Astrocyte of the cerebellum (primary cell): ENCODE measurements at places on chromosomes 2 and 18.
A peak's percentile ranks its signal among the peaks of the same experiment; 100 is the strongest.

DNA sequence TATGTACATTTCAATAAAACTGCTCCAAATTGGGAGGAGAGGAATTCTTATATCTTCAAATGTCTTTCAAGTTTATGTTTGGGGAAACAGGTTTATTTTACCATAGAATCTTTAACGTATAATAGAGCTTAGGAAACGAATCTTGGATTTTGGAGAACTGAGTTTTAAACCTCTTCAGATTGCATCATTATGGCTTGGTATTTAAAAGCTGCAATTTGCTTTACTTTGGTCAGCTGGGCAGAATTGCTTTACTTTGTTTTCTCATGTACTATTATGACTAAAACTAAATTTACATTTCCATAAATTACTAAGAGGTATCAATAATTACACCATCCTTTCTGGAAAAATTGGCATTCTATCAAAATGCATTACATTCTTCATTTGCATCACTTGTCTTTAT lies 54.6 kb downstream of the BAZ2B start:
- no peak for DNase-seq

DNA sequence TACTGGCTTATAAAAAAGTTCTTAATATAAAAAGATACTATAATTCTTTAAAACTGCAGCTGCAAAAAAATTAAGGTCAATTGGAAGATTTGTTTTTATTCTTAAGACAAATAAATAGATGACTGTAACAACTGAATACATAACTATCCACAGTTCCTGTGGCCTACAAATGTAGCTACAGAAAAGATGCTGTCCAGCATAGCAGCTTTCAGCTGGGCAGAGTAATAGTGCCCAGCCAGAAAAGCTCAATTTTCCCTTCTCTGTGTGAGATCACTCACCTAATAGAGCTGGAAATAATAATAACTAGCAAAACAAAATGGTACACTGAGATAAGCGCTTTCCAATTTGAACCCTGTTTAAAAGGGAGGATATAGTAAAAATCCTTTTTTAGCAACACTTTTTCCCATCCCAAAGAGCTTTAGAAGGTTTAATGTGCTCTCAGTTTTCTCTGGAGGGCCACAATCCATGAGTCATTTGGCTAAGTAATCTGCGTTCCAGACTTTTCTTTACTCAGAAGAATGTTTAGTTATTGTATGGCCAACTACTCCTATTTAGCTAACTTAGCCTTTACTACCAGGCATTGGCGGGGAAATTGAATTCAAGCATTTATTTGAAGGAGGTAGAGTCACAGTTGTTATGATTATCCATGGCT lies 158.1 kb upstream of the SLC39A10 start:
- no peak for DNase-seq

DNA sequence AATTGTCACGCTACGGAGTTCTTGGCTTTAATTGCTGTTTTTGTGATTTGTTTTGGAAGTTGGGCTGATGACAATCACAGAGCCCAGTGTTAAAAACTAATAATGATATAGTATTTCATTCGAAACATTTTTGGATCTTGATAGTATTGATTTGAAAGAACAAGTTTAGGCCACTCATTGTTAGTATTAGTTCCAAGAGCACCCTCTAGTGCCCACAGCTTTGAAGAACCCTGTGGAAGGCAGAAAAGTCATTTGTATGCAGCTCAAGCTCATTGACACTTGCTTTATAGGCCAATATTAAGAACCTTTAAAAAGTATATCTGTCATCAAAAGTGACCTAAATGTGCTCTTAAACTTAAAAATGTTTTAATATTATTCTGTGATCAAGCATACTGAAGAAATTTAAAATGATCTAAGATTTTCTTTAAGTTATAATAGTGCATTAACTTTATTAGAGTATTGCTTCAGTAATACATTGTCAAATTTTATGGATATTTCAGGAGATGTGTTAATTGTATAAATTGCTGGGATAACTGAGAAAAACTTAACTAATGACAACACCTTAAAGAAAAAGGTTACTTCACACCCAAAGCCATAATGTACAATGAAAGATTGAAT lies 191.0 kb downstream of the GRB14 start:
- DNase-seq, result peak; percentile 61

- no peak for DNase-seq
Measured at GRCh38 chr2:20603791-20604190, 47.1 kb downstream of the HS1BP3 start.

DNA sequence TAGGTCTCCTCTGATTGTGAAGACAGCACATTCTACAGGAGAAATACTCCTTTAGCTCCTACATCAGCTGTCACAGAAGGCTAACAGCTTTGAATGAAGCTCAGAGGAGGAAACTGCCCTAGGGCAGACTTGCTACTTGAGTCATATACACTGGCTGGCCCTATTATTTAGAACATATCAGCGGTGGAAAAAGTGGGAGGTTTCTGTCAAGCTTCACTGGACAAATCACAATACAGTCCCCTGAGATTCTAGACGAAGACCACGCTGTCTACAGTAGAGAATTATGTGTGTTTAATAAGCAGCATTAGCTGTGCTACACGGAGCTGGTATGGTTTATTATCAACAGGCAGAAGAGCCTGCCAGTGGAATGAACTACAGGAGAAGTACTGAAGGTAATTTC lies 230.9 kb upstream of the FSIP2 start:
- no peak for DNase-seq

GRCh38 chr18:45785134-45785533 lies 40.3 kb upstream of the SIGLEC15 start:
- no peak for DNase-seq

DNA sequence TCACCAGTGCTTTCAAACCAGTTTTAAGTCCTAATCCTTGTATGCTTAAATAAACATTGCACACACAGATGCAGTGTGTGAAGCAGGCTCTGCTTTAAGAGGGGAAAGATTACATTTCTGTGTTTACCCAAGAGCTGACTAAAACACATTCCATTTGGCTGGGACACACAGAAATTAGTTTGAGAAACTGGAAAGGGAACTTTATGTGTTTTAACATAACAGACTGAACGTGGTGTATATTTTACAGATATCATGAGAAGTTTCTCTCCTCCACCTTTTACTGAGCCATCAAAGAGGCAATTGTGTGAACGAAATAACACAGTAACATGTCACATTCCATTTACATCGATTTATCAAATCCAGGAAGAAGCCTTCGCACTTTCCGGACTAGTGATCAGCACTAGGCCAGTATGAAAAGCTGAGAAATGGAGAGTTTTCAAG lies 121.8 kb downstream of the MAIP1 start:
- peak; percentile 8 for DNase-seq

DNA sequence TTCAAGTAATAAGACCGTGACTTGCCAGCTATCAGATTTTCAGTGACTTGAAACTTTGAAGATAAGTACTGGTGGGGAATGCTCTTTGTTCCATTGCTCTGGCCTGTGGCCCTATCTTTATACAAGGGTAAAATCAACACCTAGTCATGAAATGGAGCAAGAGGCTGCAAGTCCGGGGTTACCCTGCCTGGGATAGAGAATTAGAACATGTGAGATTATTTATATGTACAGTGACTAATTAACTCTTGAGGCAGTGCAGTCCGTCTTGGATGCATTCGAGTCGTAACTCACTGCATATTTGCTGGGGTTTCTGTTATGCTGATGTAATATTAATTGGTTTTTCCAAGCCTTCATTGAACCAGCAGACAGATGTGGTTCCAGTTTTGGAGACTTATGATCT lies 105.8 kb upstream of the LYPD6 start:
- no peak for DNase-seq

GRCh38 chr2:171469176-171469575 lies 35.1 kb downstream of the DCAF17 start:
- DNase-seq, result peak; percentile 69

DNA sequence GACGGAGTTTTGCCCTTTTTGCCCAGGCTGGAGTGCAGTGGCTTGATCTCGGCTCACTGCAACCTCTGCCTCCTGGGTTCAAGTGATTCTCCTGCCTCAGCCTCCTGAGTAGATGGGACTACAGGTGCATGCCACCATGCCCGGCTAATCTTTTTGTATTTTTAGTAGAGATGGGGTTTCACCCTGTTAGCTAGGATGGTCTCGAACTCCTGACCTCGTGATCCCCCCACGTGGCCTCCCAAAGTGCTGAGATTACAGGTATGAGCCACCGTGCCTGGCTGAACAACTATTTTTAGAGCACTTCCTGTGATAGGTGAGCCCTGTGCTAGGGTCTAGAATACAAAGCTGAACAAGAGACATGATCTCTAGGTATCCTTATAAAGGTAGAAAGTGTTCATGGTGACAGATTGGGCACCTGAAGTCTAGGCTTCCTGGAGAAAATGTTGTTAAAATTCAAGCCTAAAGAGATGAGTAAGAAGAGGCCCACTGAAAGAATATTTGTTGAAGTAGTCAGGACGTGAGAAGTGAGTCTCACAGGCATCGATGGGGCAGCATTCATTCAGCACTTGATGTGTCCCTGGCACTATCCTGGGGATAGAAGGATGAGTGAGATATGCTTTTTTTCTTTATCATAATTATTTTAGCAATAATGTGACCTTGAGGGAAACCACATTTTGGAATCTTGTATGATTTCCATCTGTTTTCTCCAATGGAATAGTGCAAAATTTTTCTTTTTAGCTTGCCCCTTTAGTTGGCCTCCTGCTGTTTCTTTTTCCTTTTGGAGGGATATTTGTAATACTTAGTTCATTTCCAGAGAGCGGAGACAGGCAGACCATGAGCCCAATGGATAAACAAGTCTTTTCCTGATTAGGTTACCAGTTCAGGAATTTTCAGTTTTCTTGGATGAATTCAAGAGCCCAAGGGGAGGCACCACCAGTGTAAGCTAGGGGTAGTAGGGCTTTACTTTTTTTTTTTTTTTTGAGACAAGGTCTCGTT lies 5.1 kb downstream of the ZNF236 start:
- no peak for DNase-seq

DNA sequence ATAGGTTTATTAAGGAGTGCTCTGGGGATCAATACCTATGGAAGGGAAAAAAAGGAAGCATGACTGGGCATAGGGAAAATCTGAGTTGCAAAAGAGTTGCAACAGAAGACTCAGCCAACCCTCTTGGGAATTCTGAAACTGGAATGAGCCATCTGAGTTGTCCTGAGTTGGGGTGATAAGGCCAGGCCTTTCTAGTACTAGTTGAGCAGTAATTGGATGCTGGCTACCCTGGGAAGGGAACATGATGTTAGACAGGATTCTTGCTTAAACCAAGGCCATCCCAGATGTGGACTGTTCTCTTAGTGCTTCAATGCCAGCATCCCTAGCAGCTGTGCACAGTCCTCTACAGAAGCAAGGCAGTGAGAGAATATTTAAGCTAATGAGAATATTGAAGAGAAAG lies 348.8 kb upstream of the GULP1 start:
- no peak for DNase-seq

DNA sequence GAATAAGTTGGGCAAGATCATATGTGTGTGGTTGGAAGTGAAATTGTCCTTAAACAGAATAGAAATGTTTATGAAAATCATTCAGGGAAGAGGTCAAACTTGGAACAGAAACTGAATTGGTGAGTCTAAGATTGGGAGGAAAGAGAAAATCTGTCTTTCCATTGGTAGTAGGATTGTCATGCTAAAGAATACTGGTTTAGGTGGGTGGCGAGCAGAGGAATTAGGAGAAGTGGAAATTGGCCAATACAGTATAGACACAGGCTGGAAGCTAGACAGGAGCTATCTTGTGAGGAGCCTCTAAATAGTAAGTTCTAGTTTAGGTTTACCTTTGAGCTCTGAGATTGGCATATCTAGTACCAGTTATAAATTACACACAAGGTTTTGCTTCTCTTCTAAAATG lies 80.9 kb upstream of the KYNU start:
- no peak for DNase-seq

- no peak for DNase-seq
Measured at GRCh38 chr2:123915380-123915779, 109.7 kb upstream of the CNTNAP5 start.

GRCh38 chr2:19435815-19436214 lies 77.4 kb upstream of the OSR1 start:
- DNase-seq, result no peak

GRCh38 chr18:62778976-62779869 lies 63.9 kb downstream of the PHLPP1 start:
- DNase-seq, result no peak

GRCh38 chr18:22455425-22456115 lies 37.9 kb upstream of the CTAGE1 start:
- no peak for DNase-seq

DNA sequence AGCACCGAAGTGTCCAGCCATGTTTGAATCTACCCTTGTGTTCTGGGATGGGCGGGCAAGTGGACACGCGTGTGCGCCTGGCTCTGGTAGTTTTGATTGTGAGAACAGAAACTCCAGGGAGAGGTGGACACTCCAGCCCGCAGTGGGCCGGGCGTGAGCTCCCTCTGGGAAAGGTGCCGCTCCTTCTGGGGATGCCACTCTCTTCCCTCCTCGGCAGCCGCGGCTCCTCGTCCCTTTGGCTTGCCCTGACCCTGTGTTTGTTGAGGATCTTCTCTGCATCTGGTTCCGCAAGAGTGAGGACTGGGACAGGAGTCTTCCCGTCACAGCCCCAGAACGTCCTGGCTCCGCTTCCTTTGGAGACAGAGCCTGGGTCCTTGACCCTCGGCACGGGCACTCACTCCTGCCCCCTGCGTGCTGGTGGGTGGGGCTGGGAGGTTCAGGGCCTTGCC lies 1.3 kb downstream of the CTDP1 start:
- DNase-seq, result no peak

DNA sequence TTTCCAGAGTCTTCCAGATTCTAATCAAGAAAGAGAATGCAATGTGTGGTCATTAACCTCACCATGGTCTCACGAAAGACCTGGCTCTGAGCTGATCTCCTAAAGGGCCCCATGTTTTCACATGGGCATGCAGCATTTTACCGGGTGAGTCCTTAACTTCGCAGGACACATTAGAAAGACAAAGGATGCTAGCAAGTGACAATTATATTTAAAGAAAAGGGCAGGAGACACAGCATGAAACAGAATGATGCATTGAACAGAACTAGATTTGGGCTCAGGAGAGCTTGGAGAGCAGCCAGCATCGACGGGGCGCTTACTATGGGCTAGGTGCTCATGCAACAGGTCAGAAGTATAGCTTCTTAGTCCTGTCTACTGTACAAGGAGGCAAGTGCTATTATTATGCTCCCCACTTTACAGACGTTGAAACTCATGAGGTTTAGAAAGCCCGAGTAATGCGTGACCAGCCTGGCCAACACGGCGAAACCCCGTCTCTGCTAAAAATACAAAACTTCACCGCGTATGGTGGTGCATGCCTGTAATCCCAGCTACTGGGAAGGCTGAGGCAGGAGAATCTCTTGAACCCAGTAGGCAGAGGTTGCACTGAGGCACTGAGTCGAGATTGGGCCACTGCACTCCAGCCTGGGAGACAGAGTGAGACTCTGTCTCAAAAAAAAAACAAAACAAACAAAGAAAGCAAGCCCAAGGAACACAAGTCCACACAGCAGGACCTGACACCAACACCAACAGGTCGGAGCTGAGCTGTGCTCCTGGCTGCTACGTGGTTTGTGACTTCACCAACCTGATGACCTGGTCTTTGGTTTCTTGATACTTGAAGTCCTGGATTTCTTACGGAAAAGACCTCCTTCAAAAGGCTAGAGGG lies 16.1 kb downstream of the MBP start:
- DNase-seq, result no peak

DNA sequence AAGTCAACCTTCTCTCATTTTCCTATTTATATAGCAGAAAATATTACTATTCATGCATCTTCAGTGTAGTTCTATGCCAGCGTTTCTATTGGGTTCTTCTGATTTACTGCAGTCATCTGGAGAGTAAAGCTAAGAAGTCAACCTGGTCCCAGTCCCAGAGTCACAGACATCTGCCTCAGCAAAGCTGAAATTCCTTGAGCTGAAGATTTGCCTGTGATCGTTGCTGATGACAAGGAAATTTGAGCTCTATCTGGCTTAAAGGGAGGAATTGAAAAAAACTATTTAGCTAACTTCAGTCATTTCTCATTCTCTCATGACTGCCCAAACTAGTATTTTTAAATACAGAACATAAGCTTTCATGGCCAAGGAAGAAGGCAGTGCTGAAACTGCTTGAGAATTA lies 45.7 kb downstream of the RND3 start:
- DNase-seq, result no peak
